Activated T-helper 2 cell treated with anti-CD3 and anti-CD28 coated beads, Interferon-gamma antibody, Interleukin-2, Interleukin-4, amounts not matched to agents 10 μg/mL and 5 μg/mL and 100 μg/mL, durations not matched to agents 14 hours and 24 hours and 36 hours (primary cell): ENCODE measurements at places on chromosomes 6 and 20. TPM values are rescaled to one million over a fixed set of nuclear protein-coding genes. Genes with fewer than 3 reads are reported as not detected.

Gene SASH1
- 0.52 and 0.74 TPM in 2 replicates for total RNA-seq

DNA sequence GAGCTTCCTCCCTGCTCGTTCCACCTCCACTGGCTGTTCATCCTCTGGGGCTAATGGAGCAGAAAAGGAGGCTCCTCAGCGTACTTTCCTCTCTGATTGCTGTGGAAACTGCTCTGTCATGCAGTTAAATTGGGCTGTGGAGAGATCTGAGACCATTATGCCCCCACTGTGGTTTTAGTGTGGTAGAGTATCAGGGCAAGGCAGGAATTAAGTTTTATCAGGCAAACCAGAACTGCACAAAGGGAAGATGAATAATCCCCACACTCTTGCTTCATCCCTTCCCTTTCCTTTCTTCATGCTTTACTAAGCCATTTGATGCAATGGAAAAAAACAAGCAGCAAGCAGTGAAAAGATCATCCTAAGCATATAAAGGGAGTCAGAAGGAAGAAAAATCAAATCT lies 11.9 kb upstream of the ME1 start:
- H3K4me3 ChIP-seq: no peak overlapping the region
- no peak overlapping the region for H3K27ac ChIP-seq
- H3K36me3 ChIP-seq: no peaks in the 10 kb centered on the region
- H3K27me3 ChIP-seq: no peaks in the 10 kb centered on the region
- no peak for DNase-seq

Gene BIRC7
- total RNA-seq: not detected in 2 replicates

Gene SPEF1
- not detected in 2 replicates for total RNA-seq

DNA sequence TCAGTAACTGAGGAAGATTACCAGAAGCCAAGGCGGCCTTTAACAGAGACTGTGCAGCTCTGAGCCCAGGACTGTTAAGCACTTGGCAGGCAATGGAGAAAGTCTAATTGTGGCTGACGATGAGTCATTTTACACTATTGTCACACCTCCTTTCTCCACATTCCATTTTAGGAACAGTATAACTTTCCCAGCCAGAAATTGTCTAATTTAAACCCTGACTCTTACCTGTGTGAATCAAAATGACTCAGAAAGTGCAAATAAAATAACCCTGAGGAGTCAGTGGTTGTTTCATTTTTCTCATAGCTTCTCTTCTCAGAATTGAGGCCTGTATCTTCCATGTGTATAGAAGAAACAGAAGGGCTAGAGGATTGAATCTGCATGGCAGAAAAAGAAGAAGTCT lies 40.0 kb upstream of the OPN5 start:
- no peak overlapping the region for H3K27ac ChIP-seq
- no peak overlapping the region for H3K4me3 ChIP-seq
- no peaks in the 10 kb centered on the region for H3K27me3 ChIP-seq

DNA sequence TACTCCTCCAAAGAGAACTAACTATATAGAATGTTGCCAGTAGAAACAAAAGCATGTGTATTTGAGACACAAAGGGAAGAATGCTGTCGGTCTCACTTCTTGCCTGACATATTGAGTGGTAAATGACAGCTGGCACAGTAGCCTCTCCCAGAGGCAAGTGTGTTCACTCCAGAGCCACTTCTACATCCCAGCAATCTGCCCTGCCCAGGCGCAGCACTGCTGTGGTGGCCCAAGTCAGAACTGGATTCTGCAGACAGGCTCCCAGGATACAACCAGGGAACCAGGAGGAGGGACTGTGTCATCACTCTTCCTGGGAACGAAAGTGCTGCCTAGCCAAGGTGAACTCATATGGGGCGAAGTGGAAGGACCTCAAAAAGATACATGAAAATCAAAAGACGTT lies 103.2 kb upstream of the ARMC2 start:
- peaks cover 6% of the 10 kb centered on the region for H3K4me1 ChIP-seq
- H3K36me3 ChIP-seq: no peaks in the 10 kb centered on the region

- H3K36me3 ChIP-seq: peaks cover 44% of the 10 kb centered on the region
- no peak overlapping the region for H3K4me3 ChIP-seq
Measured at GRCh38 chr6:130136798-130137197, 86.0 kb downstream of the SAMD3 start.

GRCh38 chr20:41476013-41476441 lies 109.4 kb upstream of the EMILIN3 start:
- DNase-seq: no peak
- peaks cover 30% of the 10 kb centered on the region for H3K4me1 ChIP-seq
- no peaks in the 10 kb centered on the region for H3K27me3 ChIP-seq
- no peak overlapping the region for H3K4me3 ChIP-seq
- H3K36me3 ChIP-seq: peaks cover 54% of the 10 kb centered on the region

DNA sequence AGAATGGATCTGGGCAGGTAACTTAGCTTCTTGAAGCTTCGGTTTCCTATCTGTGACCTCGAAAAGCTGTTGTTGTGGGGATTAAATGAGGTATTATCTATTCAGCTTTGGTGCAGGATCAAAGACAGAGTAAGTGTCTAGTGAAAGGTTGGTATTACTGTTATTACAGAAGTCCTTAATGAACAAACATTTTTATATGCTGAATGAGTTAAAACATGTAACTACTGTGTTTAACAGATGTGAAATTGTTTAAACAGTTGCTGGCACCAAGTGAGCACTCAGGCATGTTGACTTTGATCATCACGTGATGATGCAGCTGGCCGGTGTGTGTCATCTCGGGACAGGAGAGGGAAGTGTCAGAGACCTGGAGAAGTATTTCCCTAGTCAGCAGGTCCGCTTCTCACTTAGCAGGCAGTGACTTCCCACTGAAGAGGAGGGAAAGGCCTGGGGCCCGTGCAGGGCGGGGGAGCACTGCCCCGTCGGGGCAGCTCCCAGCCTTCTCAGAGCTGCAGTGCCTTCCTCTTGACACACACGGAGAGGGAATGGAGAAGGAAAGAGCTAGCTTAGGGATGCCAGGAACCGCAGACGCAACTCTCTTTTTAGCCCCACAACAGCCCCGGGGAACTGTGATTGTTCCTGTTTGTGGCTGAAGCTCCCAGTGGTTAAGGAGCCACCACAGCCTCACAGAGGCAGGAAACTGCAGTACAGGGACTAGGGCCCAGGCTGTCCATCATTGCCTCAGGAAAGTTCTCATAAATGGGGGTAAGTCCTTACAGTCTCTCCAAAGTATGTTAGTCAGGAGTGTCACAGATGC lies 18.0 kb downstream of the TUBB2A start:
- H3K27me3 ChIP-seq: no peaks in the 10 kb centered on the region
- H3K36me3 ChIP-seq: peaks cover 12% of the 10 kb centered on the region
- H3K4me1 ChIP-seq: peaks cover 7% of the 10 kb centered on the region

GRCh38 chr6:111228094-111228493 lies 140.8 kb downstream of the SLC16A10 start:
- no peaks in the 10 kb centered on the region for H3K36me3 ChIP-seq
- H3K4me1 ChIP-seq: no peaks in the 10 kb centered on the region
- H3K27ac ChIP-seq: no peak overlapping the region
- no peak overlapping the region for H3K4me3 ChIP-seq

Gene GPR63
- total RNA-seq: 4.5 and 5.0 TPM in 2 replicates

GRCh38 chr20:57708694-57709673 lies 831 bp downstream of the PMEPA1 start:
- peaks cover 14% of the 10 kb centered on the region for H3K4me1 ChIP-seq
- peak overlapping the region; percentile 84 for H3K4me3 ChIP-seq
- no peak for DNase-seq
- H3K27me3 ChIP-seq: peaks cover 57% of the 10 kb centered on the region

Gene LSM2
- total RNA-seq: 130 TPM in 2 replicates

DNA sequence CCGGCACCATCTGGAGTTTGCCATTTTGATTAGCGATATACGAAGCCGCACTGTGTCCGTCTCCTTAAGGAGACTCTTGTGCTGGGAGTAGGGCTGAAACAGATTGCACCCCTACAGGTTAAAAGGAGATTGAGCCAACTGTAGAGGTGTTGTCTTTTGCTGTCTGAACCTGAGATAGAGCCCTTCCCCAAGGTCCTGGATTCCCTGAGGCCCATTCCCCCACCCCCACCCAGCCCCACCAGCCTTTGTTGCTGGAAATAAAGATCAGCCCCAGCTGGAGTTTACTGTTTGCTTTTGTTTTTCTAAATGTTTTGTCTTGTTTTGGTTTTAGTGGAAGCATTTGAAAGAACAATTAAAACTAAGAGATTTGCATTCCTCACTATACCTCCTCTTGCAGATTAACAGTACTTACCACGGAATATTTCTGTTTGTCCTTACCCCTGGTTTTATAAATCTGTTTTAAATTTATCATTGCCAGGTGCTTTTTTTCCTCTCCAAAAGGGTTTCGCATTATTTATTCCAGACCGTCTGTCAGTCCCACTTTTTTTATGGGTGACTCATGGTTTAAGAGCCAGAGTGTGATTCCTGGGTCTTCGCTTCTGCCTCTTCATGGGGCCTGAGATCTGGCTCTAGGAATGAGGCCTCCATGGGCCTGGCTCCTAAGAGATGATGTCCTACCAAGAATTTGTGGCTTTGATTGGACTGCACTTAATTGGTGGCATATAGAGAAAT lies 169.2 kb downstream of the DTNBP1 start:
- peaks cover 66% of the 10 kb centered on the region for H3K36me3 ChIP-seq
- no peak for DNase-seq
- no peak overlapping the region for H3K4me3 ChIP-seq
- H3K27ac ChIP-seq: peak overlapping the region; percentile 7
- peaks cover 35% of the 10 kb centered on the region for H3K4me1 ChIP-seq
- no peaks in the 10 kb centered on the region for H3K27me3 ChIP-seq

GRCh38 chr6:110933912-110934311 lies 24.6 kb upstream of the GTF3C6 start:
- no peaks in the 10 kb centered on the region for H3K27me3 ChIP-seq
- no peaks in the 10 kb centered on the region for H3K36me3 ChIP-seq
- no peak overlapping the region for H3K4me3 ChIP-seq
- no peak for DNase-seq
- peaks cover 9% of the 10 kb centered on the region for H3K4me1 ChIP-seq

- H3K36me3 ChIP-seq: no peaks in the 10 kb centered on the region
- no peak overlapping the region for H3K4me3 ChIP-seq
- no peak for DNase-seq
- H3K27me3 ChIP-seq: peaks cover 25% of the 10 kb centered on the region
Measured at GRCh38 chr6:41170547-41171160, 7.7 kb upstream of the TREM2 start.

Gene ZNF133
- 8.7 and 10.0 TPM in 2 replicates for total RNA-seq

- H3K4me3 ChIP-seq: no peak overlapping the region
- H3K27me3 ChIP-seq: no peaks in the 10 kb centered on the region
- DNase-seq: no peak
- H3K27ac ChIP-seq: no peak overlapping the region
Measured at GRCh38 chr20:37243937-37244571, 17.6 kb downstream of the GHRH start.

- H3K27me3 ChIP-seq: peaks cover 2% of the 10 kb centered on the region
- H3K27ac ChIP-seq: no peak overlapping the region
- H3K36me3 ChIP-seq: no peaks in the 10 kb centered on the region
- no peak for DNase-seq
- H3K4me1 ChIP-seq: no peaks in the 10 kb centered on the region
Measured at GRCh38 chr6:167742719-167743303, 83.9 kb upstream of the AFDN start.

GRCh38 chr6:41335943-41336342 lies 535 bp downstream of the NCR2 start:
- no peaks in the 10 kb centered on the region for H3K36me3 ChIP-seq
- no peak overlapping the region for H3K4me3 ChIP-seq

GRCh38 chr20:50701041-50701963 lies 10.0 kb upstream of the RIPOR3 start:
- H3K27ac ChIP-seq: no peak overlapping the region
- no peaks in the 10 kb centered on the region for H3K4me1 ChIP-seq
- H3K36me3 ChIP-seq: no peaks in the 10 kb centered on the region
- H3K27me3 ChIP-seq: peaks cover 6% of the 10 kb centered on the region
- no peak overlapping the region for H3K4me3 ChIP-seq

- H3K4me1 ChIP-seq: peaks cover 7% of the 10 kb centered on the region
- peak overlapping the region; percentile 79 for H3K4me3 ChIP-seq
- DNase-seq: no peak
- H3K27ac ChIP-seq: peak overlapping the region; percentile 53
Measured at GRCh38 chr20:10171864-10172751, 46.5 kb upstream of the SNAP25 start.

Gene LRRC73
- 0.11 and 0.21 TPM in 2 replicates for total RNA-seq

GRCh38 chr6:106476331-106477105 lies 116.0 kb downstream of the CRYBG1 start:
- H3K27ac ChIP-seq: no peak overlapping the region
- no peak overlapping the region for H3K4me3 ChIP-seq
- no peak for DNase-seq
- peaks cover 3% of the 10 kb centered on the region for H3K27me3 ChIP-seq
- H3K36me3 ChIP-seq: no peaks in the 10 kb centered on the region

Gene CABLES2
- total RNA-seq: 12.5 and 12.6 TPM in 2 replicates

GRCh38 chr20:61115364-61116065 lies 136.5 kb upstream of the CDH4 start:
- H3K27ac ChIP-seq: no peak overlapping the region
- H3K4me3 ChIP-seq: no peak overlapping the region

DNA sequence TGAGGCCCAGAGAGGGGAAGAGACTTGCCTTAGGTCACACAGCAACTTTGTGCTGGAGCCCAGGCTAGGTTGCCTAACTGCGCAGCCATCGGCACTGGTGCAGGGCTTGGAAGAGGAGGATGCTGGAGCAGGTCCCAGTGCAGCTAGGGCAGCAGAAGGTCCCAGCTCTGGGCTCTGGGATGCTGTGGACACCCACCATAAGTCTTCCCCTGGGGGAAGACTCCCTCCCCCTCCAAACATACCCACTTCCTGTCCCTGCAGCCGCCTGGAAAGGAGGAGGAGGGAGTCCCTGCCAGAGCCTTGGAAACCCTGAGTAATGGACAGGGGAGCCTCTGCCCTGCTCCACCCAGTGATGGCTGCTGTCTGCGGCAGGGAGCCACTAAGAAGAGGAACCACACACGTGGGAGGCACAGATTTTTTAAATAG lies 93.6 kb downstream of the NCR2 start:
- no peak overlapping the region for H3K27ac ChIP-seq
- no peak overlapping the region for H3K4me3 ChIP-seq

GRCh38 chr6:69097948-69098347 lies 462.9 kb downstream of the ADGRB3 start:
- no peaks in the 10 kb centered on the region for H3K27me3 ChIP-seq
- H3K4me1 ChIP-seq: no peaks in the 10 kb centered on the region

GRCh38 chr20:9668381-9668780 lies 154.0 kb downstream of the LAMP5 start:
- H3K27ac ChIP-seq: no peak overlapping the region
- H3K4me1 ChIP-seq: no peaks in the 10 kb centered on the region
- no peaks in the 10 kb centered on the region for H3K36me3 ChIP-seq
- DNase-seq: no peak
- no peaks in the 10 kb centered on the region for H3K27me3 ChIP-seq

Gene HLA-DOA
- total RNA-seq: 0.28 and 0.37 TPM in 2 replicates

DNA sequence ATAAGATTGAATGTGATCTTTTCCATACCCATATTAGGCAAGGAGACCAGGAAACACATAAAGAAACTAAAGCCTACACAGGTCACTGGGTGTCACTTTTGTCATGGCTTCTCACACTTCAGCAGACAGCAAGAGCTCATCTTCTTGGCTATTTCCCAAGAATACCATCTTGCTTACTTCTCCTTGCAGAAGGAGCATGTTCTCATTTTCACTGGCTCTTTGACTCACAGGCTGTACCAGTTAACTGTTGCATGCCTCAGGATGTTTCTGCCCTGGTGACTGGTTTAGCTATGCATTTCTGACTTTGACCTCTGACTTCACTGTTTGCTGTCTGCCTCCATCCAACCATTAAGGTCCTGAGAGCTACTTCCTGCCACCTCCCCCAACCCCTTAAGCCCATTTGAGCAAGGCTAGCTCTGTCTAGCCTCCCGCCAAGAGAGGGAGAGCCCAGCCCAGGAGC lies 40.3 kb upstream of the OGFRL1 start:
- no peak for DNase-seq
- H3K36me3 ChIP-seq: no peaks in the 10 kb centered on the region
- no peak overlapping the region for H3K4me3 ChIP-seq
- H3K4me1 ChIP-seq: no peaks in the 10 kb centered on the region

Gene OR2H1
- not detected in 2 replicates for total RNA-seq

GRCh38 chr6:25709761-25710160 lies 44.8 kb upstream of the SLC17A4 start:
- H3K4me3 ChIP-seq: no peak overlapping the region
- no peaks in the 10 kb centered on the region for H3K36me3 ChIP-seq
- no peak overlapping the region for H3K27ac ChIP-seq
- DNase-seq: no peak
- peaks cover 12% of the 10 kb centered on the region for H3K27me3 ChIP-seq
